NB4 (cell line): ENCODE measurements at places on chromosomes 6 and 20.

GRCh38 chr6:106895703-106896040, 78.9 kb downstream of the CD24 start:
- no peak for DNase-seq

DNA sequence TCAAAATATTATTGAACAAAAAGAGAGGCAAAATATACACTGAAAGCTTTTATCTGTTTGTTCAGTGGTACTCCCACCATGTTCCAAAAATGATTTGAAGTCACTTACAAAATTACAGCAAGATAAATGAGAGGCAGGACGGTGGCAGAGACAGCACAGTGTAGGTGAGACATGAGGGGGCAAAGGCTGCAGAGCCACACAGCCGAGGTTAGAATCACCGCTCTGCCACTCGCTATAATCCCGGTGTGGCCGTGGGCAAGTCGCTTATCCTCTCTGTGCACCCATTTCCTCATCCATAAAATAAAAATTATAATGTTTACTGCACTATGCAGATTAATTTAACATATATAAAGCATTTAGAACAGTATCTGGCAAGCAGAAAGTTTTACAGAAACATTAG, 140.1 kb upstream of the BEND6 start:
- no peak for DNase-seq

DNA sequence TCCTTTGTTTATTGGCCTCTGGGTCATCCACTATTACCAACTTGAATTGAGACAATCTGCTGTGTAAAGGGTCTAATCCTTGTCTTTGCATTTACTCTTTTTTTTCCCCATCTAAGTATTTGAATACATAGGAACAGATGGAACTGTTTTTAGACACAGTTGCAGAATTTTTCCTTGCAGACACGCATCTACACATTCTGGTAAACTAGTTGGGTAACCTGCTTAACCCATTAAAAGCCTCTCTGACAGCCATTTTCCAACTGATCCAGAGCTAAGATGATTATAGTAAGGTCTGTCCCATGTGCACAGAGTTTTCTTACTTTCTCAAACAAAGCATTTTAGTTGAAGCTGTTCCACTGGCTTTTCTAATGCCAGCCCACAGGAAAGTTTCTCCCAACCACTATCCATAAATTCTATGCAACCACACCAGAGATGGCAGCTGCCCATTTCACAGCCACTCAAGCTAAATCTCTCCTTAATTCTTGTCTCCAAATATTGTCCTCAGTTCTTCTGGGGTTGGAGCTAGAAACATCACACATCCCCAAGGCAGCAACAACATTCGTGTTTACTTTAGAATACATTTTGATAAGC, 492.1 kb downstream of the MAFB start:
- no peak for DNase-seq

DNA sequence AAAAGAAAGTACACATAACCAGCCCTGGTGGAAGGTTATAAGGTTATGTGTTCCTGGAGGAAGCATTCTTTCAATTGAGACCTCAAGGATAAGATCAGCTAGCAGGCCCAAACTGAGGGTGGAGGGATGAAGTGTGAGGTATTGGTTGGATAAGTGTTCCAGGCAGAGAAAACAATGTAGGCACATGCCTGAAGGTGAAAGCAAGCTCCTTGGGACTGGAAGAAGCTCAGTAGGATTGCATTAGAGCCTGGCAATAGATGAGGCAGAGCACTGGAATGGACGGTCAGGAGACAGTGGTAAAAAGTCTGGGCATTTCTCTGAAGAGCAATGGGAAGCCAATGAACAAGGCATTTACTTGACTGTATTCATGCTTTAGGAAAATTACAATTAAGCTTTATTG, 89.9 kb upstream of the SHLD1 start:
- no peak for DNase-seq
